ENCODE measurements at places on chromosomes 3 and 15. TPM values are rescaled to one million over a fixed set of nuclear protein-coding genes. Genes with fewer than 3 reads are reported as not detected.

The GPR27 gene
- total RNA-seq = 4.4 TPM

DNA sequence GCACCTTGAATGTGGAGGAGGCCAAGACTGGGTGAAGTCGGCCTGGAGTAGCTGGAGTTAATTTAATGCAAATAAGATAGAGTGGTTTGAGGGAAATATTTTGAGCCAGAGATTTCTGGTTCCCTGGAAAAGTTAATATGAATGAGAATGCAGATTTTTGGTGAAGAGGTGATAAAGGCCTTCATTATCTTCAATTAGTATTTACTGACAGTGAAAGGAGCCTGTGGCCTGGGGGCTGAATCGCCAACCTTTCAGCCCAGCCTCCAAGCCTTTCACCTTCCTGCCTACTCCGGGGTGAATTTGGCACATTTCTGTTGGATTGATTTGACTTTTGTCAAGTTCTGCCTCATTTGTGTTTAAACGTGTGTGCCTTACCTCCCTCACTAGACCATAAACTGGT is 147.8 kb downstream of the SOX2 start:
- no peak for DNase-seq

The ANKRD34C gene
- not detected for total RNA-seq

DNA sequence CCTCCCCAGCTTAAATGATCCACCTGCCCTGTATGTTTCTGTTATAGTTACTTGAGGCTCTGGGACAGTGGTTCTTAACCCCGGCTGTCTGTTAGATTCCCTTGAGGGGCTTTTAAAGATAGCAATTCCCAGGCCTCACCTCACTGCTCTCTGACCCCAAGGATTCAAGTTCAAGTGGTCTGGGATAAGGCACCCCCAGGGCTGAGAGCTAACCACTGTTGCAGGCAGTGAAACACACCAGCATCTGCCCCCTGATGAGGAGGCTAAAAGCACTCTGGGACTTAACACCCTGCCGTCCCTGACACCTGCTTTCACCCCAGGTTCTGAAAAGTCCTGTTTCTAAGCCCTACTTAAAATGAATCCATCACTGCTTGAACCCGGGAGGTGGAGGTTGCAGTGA is 103.7 kb downstream of the LRRK1 start:
- no peak for DNase-seq

Measured in left ventricle myocardium superior (tissue), 1 donor.